Effector CD8-positive, alpha-beta T cell (primary cell): ENCODE measurements at places on chromosomes 4 and X.

GRCh38 chr4:143438710-143439109 lies 74.8 kb upstream of the SMARCA5 start:
- DNase-seq: no peak

- DNase-seq: no peak
Measured at GRCh38 chr4:1879485-1879884, 8.3 kb downstream of the NSD2 start.

GRCh38 chr4:94036964-94037363 lies 170.7 kb upstream of the SMARCAD1 start:
- DNase-seq: no peak

DNA sequence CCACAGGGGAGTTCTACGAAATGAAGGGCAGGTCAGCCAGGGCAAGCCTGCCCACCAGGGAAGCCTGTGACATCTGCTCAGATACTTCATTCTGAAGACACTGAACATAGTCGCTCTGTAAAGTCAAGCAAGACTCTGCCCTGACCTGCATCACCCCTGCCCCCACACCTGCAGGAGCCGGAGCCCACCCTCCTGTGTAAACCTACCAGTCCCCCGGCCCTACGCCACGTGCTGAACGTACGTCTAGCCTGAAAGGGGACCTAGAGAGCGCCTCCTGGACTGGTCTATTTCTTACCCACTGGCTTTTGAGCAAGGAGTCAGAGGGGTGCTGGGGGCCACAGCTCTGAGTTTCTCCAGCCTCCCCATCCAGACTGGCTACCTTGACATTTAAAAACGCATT lies 11.6 kb downstream of the CCNQ start:
- DNase-seq: no peak

DNA sequence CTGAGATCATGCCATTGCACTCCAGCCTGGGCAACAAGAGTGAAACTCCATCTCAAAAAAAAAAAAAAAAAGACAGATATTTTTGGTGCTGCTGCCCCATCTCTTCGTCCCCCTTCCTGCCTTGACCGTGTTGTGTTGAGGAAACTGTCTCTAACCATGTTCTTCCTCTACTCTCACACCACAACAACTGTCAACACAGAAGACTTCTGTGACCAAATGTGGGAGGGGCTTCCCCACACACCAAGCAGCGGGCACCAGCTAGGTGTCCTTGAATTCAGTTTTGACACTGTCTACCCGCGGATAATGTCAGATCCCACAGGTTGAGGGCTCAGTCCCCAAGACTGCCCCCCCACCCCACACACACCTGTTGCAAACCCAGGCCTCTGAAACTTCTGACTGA lies 104.7 kb upstream of the BCOR start:
- DNase-seq: no peak

- peak; percentile 1 for DNase-seq
Measured at GRCh38 chr4:22515888-22516541, at the start of gene ADGRA3. Gene ADGRA3 (minus strand): TSS chr4:22516066. CDS start chr4:22515784, 282 bp downstream.

DNA sequence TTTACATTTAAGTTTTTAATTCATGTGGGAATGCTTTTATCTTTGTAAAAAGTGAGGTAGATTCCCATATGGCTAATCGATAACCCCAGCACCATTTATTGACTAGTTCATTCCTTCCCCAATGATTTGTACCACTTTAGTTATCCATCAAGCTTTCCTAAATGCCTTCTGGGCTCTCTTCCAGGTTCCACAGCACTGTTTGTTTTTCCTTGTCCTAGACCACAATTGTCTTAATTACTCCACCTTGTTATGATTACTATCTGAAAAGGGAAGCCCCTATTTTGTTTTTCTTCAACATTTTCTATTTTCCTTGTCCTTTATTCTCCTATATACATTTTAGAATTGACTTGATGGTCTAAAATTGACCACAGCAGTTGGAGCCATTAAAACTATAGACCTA lies 48.5 kb upstream of the GPRIN3 start:
- no peak for DNase-seq

- DNase-seq: no peak
Measured at GRCh38 chr4:2334826-2335728, 73.2 kb upstream of the MXD4 start.

DNA sequence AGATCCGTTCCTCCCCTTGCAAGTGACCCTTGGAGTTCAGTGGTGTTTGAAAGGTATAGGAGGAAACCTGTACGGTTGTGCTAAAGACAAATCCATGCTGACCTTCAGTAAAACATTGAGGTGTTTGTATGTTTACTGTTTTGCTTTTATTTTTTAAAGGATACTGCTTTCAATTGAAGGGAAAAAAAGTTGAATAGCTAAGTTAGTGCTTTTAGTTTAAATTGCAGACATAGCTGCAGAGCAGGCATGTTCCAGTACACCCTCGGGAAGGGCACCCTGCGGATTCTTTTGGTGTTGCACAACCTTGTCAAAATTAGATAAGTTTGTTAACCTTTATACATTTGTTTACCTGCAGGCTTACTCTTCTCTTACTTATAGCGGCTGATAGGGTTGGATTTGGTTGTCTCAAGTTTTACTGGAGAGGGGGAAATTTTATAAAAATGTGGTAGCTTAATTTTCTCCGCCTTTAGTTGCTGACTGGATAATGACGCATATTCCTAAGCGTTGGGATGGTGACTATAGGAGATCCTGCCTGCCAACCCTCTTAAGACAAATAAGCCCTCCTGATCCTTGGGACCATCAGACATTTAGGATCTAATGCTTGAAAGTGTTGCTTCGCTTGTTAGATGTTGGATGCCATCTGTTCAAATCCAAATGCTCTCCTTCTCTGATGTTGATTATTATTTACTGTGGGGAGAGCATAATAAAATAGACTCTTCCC lies 2.0 kb downstream of the RAPGEF2 start:
- no peak for DNase-seq

GRCh38 chr4:156313497-156313896 lies 359.8 kb upstream of the CTSO start:
- no peak for DNase-seq

DNA sequence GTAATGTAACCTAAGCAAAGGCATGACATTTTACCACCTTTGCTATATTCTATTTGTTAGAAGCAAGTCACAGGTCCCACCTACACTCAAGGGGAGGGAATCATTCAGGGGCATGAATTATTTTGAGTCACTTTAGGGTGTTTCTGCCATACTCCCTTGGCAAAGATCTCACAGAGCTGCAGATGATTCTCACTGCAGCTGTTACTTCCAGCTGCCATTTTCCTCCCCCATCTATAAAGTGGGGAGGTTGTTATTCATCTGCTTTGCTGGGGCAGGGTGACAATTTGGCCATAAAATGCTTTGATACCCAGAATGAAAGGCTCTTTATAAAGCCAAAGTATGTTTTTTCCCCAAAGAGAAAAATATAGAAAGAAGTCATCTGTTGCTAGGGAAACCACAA lies 136.5 kb upstream of the SMIM31 start:
- DNase-seq: no peak

GRCh38 chr4:96146686-96147085 lies 306.8 kb downstream of the PDHA2 start:
- DNase-seq: no peak

GRCh38 chr4:111268769-111269414 lies 646.0 kb upstream of the PITX2 start:
- DNase-seq: no peak

GRCh38 chr4:171157462-171158082 lies 655.6 kb upstream of the GALNTL6 start:
- no peak for DNase-seq

- DNase-seq: no peak
Measured at GRCh38 chrX:50111742-50112141, 89.1 kb downstream of the AKAP4 start.

DNA sequence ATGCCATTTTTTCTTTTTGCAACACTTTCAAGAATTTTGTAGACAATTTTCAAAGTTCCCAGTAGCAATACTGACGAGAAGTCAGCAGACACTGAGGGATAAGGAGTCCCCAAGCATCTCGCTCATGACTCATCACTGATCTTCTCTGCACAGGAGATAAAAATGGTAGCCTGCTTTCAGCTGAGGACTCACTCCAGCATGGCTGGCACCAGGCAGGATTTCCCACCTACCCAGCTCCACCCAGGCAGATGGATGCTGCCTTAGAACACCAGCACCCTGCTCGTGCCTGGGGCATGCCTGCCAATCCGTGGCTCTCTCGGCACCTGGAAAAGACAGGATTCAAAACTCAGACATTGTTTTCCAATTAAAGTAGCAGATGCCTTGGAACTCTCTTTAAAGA lies 24.9 kb downstream of the JAKMIP1 start:
- no peak for DNase-seq

- no peak for DNase-seq
Measured at GRCh38 chr4:1177274-1178141, 5.1 kb upstream of the SPON2 start.

DNA sequence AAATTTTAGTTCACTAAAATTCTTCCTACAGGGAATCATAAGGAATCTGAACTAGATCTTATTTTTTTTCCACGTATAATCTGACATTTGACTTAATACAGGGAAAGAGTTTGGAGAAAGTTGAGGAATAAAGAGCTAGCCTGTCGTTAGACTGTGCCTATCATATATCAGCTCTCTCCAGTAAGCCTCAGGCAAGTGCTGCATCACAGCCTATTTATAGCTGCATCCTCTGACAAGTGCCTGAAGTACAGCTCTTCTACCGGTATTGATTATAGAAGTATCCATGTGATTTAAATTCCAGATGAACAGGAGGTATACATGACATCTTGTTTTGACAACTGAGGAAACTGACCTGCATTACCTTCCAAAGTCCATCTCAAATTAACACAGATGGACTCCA lies 248.9 kb downstream of the TLL1 start:
- no peak for DNase-seq

DNA sequence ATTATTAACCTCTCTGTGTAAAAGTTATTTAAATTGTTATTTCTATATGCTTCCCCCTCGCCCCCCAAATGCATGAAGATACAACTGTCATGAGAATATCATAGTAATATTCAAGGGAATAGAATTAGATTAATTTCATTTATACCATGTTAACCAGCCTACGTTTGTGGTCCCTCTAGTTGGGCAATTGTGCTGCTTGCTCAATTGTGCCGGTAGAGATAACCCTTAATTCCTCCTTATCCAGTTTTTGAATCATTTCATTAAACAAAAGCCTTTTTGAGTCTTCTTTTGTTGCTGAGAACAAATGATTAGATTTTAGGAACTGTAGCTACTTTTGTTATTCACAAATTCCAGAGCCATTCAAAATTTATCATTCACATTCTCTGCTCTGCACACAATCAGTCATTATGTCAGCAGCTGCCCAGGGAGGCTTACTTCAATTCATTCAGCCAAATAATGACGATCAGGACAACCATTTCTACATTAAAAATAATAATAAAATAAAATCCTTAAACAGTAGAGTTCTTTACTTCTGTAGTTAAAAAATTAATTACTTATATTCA lies 98.1 kb downstream of the ADGRL3 start:
- no peak for DNase-seq

GRCh38 chrX:74535408-74536151 lies 78.8 kb downstream of the RLIM start:
- peak; percentile 3 for DNase-seq

- no peak for DNase-seq
Measured at GRCh38 chr4:98739751-98740150, 81.3 kb upstream of the TSPAN5 start.

DNA sequence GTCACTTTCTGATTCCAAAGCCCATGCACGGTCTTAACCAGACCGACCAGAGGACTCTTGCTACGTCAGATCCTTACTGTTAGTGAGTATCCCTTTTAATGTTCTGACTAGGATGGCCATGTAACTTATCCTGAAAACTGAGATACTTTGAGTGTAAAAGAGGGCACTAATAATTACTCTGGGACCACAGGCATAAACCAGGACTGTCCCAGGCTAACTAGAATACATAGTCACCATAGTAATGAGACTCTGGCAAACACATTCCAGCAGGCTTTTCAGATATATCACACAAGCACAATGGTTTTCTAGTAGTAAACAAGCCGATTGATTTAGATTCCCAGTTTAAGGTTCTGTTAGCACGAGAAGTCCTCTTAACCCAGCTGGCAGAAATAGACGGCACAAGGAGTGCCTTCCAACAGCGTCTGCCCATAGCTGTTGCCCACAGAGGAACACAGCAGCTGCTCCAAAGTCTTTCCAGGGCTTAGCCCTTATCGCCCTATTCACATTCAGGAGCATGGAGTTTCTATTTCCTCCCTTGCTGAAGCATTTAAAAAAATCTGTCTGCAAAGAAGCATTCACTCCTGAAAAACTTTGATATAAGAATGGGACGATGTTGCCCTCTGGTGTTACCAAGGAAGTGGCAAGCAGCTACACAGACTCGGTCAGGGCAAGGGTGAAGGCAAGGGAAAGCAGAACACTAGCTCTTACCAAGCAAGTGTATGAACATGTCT lies 92.4 kb downstream of the CXCL13 start:
- DNase-seq: no peak

- no peak for DNase-seq
Measured at GRCh38 chr4:123127875-123128274, 205.5 kb upstream of the NUDT6 start.

- no peak for DNase-seq
Measured at GRCh38 chr4:182192511-182193181, 50.6 kb upstream of the TENM3 start.

DNA sequence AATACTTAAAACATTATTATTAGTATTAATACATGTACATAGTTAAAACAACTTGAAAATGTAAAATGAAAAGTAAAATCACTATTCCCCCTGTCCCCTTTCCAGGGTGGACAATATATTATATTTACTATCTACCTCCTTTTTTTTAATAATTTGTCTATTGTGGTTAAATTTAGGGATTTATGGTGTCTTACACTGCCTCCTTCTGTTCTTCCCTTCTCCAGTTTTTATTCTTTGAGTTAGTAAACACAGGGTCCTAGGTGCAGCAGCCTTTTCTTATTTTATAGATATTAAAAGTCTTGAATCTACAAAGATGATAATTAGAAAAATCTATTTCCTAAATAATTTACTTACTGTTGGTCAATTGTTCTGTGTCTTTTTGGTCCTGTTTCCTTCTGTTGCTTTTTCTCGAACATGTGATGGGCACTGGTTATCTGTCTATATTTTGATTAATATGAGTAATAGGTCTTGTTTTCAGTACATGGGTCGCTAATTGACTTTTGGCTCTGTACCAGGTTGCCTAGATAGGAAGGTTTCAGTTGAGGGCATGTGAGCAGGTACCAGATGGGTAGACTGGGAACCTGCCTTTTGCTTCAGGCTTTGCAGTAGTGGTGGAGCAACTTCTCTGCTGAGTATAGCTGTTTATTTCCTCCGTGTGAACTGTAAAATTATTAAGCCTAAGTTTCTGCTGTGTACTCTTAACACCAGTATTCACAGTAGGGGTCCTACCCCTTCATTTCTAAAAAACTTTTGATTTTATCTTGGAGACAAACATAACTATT lies 1.1 kb downstream of the NUDT9 start:
- DNase-seq: no peak

DNA sequence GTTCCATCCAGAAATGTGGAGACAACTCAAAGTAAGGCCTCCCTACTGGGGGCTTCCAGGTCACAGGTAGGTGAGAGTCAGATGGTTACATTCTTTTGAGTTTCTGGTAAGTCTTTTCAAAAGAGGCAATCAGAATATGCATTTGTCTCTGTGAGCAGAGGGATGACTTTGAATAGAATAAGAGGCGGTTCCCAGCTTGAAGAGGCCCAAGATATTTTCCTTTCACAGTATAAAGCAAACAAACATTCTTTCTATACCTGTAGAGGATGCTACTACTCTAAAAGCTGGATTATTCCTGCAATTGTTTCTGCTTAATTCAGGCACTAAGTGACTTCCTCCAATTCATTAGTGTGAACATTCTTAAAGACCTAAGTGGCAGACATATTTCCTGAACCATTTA lies 44.4 kb downstream of the DIAPH2 start:
- DNase-seq: no peak
